Lung (tissue), 17 donors: ENCODE measurements at places on chromosomes 7 and 10.

DNA sequence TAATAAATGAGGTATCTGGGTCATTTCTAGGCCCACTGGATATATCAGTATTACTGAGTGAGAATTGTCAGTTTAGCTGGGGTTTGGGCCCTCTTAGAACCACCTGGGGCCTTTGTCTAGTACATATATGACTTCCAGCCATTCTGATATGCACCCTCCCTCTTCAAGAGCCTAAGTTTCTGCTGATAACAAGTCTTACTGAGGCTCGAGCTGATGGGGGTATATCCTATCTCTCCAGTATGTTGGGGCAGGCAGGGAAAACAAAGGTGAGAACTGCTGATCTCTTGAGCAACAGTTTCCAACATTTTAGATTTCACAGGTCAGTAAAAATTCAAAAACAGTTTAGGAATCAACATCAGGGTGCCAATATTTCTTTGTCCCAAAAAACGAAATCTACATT, 10.8 kb upstream of the ZNRF2 start:
- DNase-seq, result no peak

DNA sequence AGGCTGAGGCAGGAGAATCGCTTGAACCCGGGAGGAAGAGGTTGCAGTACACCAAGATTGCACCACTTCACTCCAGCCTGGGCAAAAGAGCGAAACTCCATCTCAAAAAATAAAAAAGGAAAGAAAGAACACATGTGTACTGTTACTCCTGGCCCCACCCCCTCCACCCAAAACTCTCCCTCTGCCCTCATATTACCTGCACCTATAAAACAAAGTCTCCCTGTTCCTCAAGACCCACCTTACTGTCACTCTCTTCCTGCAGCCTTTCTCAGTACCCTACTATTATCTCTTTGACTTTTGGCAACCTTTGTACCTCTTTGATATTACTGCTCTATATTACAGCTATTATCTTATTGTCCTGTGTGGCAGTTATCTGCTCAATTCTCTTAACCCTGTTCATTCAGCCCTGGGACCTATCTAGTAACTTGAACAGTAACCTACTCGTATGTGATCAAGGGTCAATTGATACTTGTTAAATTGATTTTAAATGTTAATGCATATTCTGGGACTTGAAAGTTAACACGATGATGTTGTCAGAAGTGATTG, 68.5 kb upstream of the CAPZA2 start:
- DNase-seq, result no peak

- DNase-seq, result no peak
Measured at GRCh38 chr7:157445956-157446295, 109.1 kb downstream of the DNAJB6 start.

DNA sequence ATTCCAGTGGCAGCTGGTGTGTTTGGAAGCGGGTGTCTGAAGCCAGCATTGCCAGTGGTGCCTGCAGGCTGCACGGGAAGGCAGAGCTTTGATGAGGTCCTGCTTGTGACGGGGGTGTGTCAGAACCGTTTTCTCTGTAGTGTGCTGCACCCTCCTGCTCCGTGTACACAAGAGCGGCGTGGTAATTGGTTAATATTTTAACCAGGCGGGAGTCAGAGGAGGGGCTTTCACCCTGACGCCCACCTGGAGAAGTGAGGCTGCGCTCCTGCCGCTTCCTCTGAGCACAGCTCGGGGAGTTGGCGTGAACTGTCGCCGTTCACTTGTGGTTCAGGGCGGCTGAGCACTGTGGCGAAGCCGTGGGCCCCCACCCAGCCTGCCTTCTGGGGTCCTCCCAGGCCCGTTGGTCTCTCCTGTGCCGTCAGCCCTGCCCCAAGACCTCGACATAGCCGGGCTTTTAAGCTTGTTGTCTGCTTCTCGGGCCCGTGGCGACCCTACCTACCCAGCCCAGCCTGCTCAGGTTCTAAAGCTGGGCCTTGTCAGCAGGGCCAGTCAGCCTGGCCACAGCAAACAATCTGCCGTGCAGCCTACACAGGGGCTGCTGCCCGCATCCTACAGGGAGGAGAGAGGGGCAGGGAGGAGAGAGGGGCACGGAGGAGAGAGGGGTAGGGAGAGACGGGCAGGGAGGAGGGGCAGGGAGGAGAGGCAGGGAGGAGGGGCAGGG, 11.6 kb downstream of the NKX6-2 start:
- DNase-seq, result no peak

DNA sequence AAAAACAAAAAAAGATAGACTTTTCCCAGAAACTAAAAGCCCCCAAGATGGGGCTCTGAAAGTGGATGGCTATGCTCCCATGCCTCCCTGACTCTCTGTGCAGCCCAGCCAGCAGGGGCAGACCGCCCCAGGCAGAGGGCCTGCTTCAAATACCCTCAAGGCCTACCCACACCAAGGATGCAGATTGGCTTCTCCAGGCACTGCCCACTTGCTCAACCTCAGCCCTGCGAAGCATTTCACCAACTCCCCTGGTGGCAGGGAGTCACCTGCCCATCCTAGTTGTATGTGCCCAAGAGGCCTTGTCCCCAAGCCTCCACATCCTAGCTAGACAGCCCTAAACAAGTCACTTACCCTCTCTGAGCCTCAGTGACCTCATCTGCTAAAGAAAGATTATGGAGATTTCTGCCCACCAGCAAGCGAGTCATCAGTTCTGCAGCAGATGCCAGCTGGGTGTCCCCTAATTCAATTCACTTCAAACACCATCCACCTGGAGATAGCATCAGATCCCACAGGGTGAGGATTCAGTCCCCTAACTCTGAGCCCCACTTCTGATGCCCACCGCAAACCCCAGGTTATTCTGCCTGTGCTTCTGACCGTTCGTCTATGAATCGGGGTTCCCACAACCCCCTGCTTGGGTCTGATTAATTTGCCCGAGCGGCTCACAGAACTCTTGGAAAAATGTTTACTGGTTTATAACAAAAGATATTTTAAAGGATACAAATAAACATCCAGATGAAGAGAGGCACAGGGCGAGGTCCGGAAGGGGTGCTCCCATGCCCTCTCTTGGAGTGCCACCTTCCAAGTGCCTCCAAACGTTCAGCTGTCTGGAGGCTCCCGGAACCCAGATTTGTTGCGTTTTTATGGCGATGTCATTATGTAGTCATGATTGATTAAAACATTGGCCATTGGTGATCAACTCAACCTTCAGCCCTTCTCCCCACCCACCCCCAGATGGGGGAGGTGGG, 18.6 kb upstream of the ZMIZ1 start:
- no peak for DNase-seq

- DNase-seq, result no peak
Measured at GRCh38 chr10:67433276-67433675, 262.7 kb downstream of the CTNNA3 start.

DNA sequence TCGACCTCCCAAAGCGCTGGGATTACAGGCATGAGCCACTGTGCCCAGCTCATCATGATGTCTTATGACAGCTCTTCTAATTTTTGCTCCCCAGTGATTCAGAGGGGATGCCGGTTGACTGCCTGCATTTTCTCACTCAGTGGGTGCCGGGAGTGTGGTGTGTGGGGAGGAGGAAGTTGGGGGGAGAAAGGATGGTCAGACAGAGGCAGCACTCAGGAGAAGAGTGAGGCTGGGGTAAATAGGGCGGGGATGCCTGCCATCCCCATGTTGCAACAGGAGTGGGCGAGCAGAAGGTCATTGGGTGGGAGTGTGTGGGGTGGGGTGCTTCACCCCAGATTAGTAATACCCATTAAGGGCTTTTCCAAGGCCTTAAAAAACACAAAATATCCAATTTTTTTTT, 3.5 kb upstream of the CCL24 start:
- no peak for DNase-seq

GRCh38 chr7:80183900-80184685, 49.5 kb downstream of the GNAI1 start:
- DNase-seq, result no peak

DNA sequence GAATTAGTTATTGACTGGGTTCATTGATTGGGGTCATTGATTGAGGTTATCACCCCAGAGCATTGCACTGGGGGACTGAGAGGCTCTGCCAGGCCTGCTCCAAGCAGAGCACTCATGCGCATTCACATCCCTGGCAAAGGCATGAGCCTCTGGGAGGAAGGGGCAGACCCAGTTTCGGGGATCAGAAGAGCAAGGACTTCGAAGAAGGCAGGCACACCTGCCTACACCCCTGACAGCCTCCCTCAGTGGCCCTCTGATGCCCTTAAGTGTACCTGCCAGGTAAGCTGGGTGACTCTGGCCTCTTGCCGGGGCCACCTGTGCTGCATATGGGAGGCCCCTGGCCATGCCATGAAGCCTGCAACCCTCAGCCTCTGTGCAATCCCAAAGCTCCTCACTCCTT, 181.1 kb downstream of the PTPN20 start:
- DNase-seq, result no peak

DNA sequence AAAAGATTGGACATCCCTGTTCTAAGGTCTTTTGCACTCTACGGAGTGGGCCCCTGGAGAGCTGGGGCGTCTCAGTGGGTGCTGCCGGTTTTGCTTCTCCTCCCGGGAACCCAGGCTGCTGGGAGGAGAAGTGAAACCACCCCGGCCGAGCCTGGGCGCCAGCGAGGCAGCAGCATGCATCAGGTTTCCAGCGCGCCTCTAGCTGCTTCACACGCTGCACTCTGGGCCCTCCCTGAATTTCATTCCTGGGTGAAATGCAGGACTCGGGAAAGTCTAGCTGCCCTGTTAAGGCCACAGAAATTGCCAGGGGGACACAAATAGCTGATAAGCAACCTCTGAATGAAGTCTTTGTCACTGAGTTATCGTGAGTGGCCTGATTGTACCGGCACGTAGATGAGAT, 127.4 kb downstream of the TRRAP start:
- DNase-seq, result peak; percentile 4

GRCh38 chr7:155467846-155468784, 10.2 kb downstream of the EN2 start:
- no peak for DNase-seq

- DNase-seq, result no peak
Measured at GRCh38 chr7:22909917-22910316, 87.3 kb upstream of the TOMM7 start.

DNA sequence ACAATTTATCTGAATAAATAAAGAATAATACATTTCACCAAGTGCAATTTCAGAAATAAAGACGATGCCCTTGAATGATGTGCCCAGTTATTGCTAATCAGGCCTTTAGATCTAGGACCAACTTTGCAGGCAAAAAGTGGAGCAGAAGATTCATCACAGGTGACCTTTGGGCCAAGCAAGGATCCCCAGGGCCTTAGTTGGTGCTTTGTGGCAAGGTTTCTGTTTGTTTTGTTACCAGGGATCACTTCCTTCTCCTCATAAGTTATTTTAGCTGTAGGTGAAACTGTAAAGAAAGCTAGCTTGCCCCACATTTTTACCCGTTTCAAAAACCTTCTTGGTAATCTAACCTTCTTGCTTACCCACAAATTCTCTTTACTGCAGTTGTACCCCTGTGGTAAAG, 323.2 kb downstream of the NEBL start:
- no peak for DNase-seq

- peak; percentile 9 for DNase-seq
Measured at GRCh38 chr10:77284797-77285196, 352.8 kb downstream of the KCNMA1 start.
